Adipocyte (in vitro differentiated cells): ENCODE measurements at places on chromosomes 13 and 19.

GRCh38 chr13:74107598-74107997 lies 26.6 kb downstream of the KLF12 start:
- DNase-seq: no peak

- DNase-seq: no peak
These were observed 199.4 kb downstream of the USP12 start for GRCh38 chr13:26971990-26972887.

- DNase-seq: no peak
These were observed 111.8 kb upstream of the PABPC3 start for GRCh38 chr13:24984134-24984533.

- no peak for DNase-seq
These were observed 244.2 kb downstream of the PCCA start for GRCh38 chr13:100333141-100333540.

GRCh38 chr13:70125693-70126092 lies 17.4 kb upstream of the KLHL1 start:
- no peak for DNase-seq

GRCh38 chr13:60265566-60265965 lies 101.8 kb upstream of the DIAPH3 start:
- DNase-seq: no peak

DNA sequence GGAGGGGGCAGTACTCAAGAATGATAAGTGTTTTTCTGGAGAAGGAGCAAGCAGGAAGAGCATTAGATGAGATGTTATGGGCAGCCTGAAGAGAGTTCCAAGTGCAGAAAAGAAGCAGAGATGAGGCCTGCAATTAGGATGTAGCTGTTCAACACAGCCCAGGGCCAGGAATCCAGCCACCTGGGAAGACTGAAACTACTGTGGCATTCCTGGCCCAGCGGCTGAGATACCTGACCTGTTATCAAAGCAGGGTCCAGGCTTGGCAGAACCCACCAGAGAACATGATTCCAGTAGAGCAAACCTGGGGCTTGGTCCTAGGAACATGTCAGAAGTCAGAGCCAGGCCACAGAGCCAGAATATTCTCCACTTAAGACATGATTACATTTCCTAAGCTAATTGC lies 73.3 kb upstream of the LRCH1 start:
- no peak for DNase-seq

- no peak for DNase-seq
These were observed 133.9 kb downstream of the IRS2 start for GRCh38 chr13:109652531-109652930.

DNA sequence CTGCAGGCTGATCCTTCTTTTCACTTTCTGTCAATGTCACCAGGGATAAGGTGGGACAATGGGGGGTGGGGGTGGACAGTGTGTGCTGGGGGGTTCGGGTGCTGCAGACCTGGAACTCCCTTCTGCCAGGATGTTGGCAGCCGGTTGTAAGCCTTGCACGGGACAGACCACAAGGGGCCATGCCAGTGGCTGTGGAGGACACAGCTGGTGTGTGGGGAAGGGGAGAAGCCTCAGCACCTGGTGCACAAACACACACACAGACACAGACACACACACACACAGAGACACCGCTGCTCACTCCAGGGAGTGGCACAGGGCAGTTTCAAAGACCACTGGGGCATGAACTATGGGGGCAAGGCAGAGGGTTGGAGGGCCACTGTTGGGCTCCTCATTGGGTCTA lies 3.6 kb downstream of the F2RL3 start:
- no peak for DNase-seq

- peak; percentile 68 for DNase-seq
These were observed 4.1 kb downstream of the MAB21L1 start for GRCh38 chr13:35472323-35472881.

DNA sequence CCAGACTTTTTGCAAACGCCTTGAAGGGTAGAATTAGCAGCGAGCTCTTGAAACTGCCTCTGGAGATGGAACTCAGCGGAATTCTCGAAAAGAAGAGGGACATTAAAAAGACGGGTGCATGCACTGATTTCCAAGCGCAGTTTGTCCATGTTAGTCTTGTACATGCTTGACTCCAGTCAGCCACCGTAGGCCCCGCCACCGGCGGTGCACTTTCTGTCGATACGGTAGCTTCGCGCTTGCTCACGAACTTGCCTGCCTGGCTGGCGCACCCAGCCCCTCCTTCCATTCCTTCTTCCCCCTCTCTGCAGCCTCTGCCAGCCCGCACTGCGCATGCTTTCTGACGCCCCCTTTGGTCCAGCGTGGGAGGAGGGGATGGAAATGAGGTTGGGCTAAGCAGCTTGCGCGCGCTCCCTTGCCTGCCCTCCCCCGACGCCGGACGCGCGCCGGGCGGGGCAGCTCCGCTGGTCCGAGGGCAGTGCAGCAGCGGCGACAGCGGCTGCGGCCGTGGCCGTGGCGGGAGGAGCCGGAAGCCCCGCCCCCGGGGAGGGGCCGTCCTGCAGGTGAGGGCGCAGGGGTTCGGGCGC lies at the start of gene ZNF575:
Gene ZNF575, plus strand, starts transcription at position 227 of the 584 bp plus-strand sequence. CDS start 1,235 bp downstream, outside the sequence.
- DNase-seq: peak; percentile 96
